ENCODE measurements at places on chromosomes 16 and 17.

DNA sequence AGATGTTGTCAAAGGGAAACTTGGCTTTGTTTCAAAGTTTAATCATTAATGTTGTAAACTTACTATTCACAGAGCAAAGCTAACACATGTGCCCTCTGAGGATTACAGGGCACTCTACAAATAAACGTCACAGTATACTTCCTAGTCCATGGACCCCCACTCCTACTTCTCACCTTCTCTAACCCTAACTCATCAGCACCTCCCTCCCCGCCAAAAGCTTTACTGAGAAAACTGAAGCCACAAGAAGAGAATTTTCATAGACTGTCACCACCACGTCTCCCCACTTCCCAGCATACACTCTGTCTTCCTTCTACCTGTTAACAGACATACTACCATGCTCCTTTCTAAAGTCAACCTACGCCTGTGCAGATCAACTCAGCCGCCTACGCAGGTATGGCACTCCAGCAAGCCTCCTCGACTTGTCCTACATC is 29.0 kb downstream of the HELZ start:
- no peak for DNase-seq

DNA sequence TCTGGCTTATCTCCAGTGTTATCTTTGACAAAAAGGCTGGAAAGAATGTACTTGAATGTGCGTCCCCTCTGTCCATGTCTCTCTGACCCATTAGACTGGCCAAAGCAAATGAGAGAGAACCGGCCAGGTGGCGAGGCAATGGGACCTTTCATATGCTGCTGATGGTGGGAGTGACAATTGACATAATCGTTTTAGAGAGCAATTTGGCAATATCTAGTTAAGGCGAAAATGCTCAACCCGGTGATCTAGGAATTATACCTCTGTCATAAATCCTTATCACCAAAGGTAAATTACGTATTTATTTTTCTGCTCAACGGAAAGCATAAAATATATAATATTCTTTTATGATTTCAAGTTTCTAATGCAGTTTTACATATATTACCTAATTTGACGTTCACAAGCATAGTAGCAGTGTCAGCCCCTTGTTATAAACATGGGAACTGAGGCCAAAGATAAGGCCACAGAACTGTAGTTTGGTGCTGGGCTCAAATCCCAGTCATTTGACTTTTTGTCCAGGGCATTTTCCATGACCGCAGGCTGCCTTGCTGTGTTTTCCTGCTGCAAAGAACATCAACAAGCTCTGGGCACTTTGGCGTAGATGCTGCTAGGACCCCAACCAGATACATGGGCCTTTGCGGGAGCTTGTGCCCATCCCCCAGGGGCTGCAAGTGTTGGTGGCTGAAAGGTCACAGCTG is 14.7 kb upstream of the SDK2 start:
- no peak for DNase-seq

- no peak for DNase-seq
Measured at GRCh38 chr16:48182979-48183537, 27.3 kb upstream of the ABCC12 start.

DNA sequence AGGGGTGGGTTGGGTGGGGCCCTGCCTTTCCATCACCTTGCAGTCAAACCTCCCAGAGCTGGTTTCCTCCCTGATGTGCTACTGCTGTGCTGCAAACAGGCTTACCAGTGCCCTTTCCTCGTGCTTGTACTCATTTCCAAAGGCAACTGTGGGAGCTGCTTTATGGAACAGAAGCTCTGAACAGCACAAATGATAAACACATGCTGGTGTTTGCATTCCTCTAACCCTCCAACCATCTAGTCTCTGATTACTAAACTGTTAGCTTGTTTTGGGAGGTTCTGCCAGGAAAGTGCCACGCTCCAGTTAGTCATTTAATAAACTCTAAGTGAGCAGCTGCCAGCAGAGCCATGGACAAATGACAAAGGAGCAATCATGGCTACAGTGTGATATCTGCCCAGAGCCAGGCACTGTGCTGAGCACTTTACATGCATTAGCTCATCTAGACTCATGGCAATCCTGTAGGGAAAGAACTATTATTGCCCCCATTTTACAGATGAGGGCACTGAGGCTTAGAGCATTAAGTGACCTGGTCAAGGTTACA is 110.4 kb downstream of the VAT1L start:
- peak; percentile 35 for DNase-seq

DNA sequence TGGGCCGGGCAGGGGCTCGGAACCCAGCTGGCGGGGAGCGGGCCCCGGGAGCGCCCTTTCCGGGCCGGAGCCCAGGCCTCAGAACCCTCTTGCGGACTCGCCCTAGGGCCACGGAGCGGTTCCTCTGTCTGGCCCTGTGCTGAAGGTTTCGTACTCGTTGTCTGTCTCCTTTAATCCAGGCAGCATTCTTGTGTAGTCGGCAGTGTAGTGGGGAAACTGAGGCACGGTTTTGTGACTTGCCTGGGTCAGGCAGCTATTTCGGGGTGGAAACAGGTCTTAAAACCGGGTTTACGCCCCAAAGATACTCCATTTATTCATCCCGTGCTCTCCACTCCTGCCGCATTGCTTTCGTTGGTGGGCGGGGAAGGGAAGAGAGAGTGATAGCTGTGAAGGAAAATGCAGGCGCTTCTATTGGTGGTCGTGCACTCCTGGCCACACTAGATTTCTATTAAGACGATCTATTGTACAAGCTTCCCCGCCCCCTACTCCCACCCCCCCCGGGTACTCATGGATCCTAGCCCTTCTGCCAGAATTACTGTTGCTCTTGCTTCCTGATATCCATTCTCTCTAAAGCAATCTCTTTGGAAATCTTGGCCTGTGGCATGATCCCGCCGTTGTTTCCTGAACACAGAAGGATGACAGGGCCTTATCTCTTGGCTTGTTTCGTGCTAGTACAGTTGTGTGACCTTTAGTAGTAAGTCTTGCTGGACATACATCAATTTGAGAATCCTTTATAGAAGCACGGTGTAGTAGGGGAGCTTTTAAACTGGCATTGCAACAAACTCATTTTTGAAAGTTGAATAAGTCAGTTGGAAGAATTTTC is 751 bp downstream of the DCAF7 start:
- peak; percentile 50 for DNase-seq

- DNase-seq, result no peak
Measured at GRCh38 chr16:53912155-53912554, 208.2 kb downstream of the FTO start.

Data from choroid plexus epithelial cell (primary cell).